ENCODE measurements at places on chromosomes 16 and 17.

DNA sequence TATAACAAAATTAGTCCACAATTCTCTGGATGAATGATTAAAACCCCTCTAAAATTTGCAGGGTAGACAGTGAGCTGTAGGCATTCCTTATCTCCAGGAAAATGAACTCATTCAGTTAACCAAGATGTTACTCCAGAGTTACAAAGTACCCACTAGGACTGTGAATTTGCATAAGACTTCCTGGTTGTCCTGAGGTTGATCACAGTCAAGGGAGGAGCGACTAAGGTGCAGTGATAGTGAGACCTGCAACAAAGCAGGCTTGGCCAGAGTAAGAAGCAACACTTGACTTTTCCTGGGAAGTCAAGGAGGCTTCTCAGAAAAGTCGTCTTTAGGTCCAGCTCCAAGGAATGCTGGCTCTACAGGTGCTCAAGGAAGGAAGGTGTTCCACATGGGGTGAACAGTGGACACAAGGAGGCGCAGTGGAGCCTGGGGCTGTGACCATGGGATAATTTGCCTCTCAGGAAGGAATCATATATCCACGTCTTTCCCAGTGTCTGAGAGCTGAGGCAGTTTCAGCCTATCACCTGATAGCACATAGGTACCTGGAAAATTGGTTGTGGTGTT, 821.1 kb upstream of the EEF2KMT start:
- H3K27ac ChIP-seq, result no peak overlapping the region
- H3K27me3 ChIP-seq, result peaks cover 19% of the 10 kb centered on the region
- no peaks in the 10 kb centered on the region for H3K36me3 ChIP-seq
- H3K4me3 ChIP-seq, result no peak overlapping the region
- no peak for DNase-seq
- H3K4me1 ChIP-seq, result no peaks in the 10 kb centered on the region

DNA sequence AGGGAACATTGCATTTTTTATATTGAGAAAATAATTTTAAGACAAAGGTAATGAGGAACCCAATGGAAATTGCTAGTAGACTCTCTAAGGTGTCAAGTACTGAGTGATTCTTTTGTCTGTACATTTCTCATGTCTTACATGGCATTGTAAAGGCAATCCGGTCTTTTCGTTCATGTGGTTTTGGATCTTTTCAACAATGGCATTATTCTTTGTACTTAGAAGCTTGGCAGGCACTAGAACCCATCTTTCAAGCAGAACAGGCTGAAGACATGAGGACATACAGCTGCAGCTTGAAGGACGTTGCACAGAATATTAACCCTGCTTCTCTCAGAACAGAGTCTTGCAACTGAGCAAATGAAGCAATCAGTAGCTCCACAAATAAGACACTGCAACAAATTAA, 231.5 kb upstream of the ZFHX3 start:
- no peak overlapping the region for H3K4me3 ChIP-seq
- H3K27ac ChIP-seq, result no peak overlapping the region
- DNase-seq, result no peak
- no peaks in the 10 kb centered on the region for H3K27me3 ChIP-seq
- no peaks in the 10 kb centered on the region for H3K36me3 ChIP-seq
- no peaks in the 10 kb centered on the region for H3K4me1 ChIP-seq

DNA sequence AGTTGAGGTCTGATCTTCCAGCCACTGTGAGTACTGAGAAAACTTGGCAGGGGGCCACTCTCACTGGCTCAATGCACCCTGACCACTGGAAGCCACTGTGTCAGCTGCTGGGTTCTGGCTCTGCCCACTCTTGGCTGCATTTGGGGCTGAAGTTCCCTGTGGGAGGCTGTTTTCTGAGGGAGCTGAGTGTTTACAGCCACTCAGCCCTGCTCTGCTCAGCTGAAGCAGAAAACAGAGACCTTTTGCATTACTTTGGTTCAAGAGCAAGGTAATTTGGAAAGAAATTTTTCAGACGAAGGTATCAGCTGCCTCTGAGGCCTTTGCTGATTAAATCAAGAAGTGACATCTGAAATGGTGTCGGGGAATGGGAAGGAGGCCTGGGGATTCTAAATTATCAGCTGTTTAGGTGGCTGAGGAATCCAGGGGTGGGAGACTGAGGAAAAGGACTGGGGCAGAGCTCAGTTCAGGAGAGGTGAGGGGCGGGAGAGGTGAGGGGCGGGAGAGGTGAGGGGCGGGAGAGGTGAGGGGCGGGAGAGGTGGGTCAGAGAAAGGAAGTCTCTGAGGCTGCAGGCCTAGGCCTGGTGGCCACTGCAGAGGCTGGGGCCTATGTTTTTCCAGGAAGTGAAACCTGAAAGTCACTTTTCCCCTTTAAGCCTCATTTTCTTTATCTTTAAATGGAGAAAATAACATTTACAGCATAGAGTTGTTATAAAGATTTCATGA, at the start of gene ACSM5:
TSS of gene ACSM5 (plus strand) at position 137 of the 723 bp plus-strand sequence. CDS start 1,951 bp downstream, outside the sequence.
- DNase-seq, result peak; percentile 45
- H3K4me3 ChIP-seq, result no peak within 1 kb of the TSS
- H3K36me3 ChIP-seq, result no peaks in the 10 kb centered on the region
- no peaks in the 10 kb centered on the region for H3K4me1 ChIP-seq

DNA sequence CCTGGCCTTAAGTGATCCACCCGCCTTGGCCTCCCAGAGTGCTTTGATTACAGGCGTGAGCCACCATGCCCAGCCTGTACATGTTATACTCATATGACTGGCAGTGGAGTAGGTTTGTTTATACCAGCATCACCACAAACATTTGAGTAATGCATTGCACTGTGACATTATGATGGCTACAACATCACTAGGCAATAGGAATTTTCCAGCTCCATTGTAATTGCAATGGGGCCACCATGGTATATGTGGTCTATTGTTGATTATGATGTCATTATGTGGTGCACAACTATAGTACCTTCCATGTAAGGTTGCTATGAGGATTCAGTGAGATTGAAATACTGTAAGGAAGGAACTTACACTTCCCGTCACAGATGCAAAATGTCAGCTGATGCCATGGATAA, 168.9 kb downstream of the COPRS start:
- no peak overlapping the region for H3K4me3 ChIP-seq
- no peaks in the 10 kb centered on the region for H3K27me3 ChIP-seq
- peaks cover 8% of the 10 kb centered on the region for H3K4me1 ChIP-seq
- DNase-seq, result no peak
- H3K36me3 ChIP-seq, result no peaks in the 10 kb centered on the region

DNA sequence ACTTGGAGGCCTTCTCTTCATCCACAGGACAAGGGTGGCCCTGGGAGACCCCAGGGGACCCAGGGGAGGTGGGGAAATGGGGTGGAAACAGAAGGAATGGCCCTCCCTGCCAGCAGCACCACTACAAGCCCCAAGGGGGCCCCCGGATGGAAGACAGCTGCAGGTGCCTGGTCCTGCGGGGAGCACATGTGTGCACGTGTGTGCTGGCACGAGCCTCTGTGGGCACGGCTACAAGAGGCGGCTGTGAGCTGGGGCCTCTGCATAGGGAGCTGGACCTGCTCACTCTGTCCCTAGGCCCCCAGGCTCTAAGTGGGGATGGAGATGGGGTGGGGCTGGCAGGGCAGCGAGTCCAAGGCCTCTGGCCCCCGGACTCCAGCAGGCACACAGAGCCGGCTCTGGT, 13.2 kb upstream of the AATK start:
- H3K4me1 ChIP-seq, result peaks cover 12% of the 10 kb centered on the region
- no peak overlapping the region for H3K27ac ChIP-seq
- no peak overlapping the region for H3K4me3 ChIP-seq
- no peak for DNase-seq
- no peaks in the 10 kb centered on the region for H3K36me3 ChIP-seq
- no peaks in the 10 kb centered on the region for H3K27me3 ChIP-seq

All from cardiac muscle cell (in vitro differentiated cells and primary cell).